Activated T-helper 1 cell treated with anti-CD3 and anti-CD28 coated beads, Interleukin-2, amount 50 U/mL, for 16 hours (primary cell): ENCODE measurements at places on chromosomes 2 and 18.

- DNase-seq: no peak
Measured at GRCh38 chr18:73638709-73639108, 508.9 kb downstream of the FBXO15 start.

- no peak for DNase-seq
Measured at GRCh38 chr18:42854558-42854957, 260.9 kb downstream of the RIT2 start.

GRCh38 chr2:241317391-241317790 lies 1.7 kb downstream of the SEPTIN2 start:
- DNase-seq: no peak

GRCh38 chr2:181164699-181165098 lies 184.3 kb downstream of the UBE2E3 start:
- DNase-seq: no peak

- DNase-seq: no peak
Measured at GRCh38 chr2:218161644-218162043, 5.1 kb downstream of the CXCR1 start.

DNA sequence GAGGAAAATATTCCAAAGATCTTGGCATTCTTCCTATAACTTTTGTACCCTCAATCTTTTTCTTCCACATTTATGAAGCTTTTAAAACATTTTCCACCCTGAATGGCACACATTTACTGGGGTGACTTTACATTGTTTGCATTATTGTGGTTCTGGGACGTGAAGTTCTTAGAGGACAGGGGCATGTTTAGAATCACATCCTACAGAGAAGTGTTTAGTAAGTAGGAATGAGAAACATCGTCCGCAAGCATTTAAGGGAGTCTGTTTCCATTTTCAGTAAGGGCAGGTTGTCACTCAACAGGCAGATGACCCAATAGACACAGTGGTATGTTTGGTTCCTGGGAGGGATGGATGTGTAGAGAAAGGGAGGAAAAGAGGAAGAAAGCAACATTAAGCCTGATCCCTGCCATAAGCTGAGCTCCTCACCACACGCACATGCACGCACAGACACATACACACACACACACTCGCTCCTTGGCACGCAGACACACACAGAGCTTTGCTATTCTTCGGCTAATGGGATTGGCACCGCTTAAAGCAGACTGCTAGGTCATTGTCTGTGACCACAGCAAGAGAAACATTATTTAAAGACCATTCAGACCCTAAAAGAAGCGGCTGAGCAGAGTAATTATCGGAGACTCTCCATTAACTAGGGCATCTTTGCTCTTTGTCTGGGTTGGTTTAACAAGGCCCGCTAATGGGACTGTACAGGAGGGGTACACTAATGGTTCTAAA lies 14.2 kb upstream of the PLEKHM3 start:
- DNase-seq: no peak

DNA sequence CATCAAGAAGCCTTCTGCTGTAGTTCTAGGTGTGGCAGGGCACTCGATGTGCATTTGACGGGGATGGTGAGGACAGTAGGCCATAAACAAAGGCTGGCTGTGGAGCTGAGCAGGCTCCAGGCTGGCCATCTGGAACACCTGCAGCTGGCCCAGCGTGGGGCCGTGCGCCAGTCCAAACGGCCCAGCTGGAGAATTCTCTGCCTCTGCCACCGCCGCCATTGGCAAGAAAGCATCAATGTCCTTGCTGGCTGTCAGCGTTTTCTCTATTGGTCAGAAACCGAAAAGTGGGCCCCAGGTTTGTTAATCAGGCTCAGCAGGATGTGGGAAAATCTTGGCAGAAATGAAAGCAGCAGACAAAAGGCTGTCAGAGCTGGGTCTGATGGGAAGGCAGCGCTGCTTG lies 24.0 kb upstream of the CTIF start:
- no peak for DNase-seq

- DNase-seq: no peak
Measured at GRCh38 chr18:35076135-35076924, 35.1 kb downstream of the MAPRE2 start.

DNA sequence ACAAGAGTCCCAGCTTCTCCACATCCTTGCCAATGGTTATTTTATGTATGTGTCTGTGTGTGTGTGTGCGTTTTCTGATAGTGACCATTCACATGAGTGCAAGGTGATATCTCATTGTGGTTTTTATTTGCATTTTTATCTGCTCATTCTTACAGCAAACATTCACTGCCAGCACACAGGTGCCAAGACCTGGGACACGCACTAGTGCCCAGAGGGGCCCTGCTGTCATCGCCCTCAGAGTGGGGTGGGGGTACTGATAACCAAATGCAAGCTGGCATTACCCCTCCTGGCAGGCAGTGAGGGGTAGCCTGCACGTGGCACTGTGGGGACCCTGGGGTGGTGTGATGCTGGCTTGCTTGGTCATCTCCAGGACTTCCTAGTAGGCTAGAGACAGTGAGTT lies 285.4 kb downstream of the LPIN1 start:
- no peak for DNase-seq

- DNase-seq: no peak
Measured at GRCh38 chr2:224893848-224894247, 148.4 kb downstream of the DOCK10 start.

DNA sequence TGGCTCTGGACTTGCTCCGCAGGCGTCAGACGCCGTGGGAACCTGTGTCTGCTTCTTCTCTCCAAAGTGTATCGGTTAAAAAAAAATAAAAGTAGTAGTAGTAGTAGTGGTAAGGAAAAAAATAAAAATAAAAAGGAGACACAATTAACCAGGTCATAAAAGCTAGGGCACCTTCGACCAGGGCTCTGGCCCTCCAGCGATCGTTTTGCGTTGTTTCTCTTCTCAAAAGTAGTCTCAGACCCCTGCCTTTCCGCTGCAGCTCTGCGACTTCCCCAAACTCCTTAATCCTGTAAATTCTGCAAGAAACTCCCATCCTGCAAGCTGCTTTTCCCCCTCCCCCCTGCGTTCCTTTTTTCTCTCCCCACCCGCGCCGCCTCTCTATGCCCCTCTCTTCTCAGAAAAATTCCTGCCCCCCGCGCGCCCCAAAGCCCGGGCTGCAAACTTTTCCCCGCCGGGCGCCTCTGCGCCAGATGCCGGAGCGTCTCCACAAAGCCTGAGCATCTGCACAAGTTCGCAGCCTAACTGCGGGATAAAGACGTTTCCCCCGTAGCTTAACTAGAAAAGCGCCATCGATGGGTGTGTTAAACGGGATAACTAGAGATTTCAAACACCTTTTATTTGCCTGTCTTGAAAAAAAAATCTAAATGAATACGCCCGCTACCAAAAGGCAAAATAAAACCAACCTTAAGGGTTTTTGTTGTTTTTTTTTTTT lies 1.8 kb upstream of the SALL3 start:
- no peak for DNase-seq

- no peak for DNase-seq
Measured at GRCh38 chr2:188285774-188286173, 5.9 kb upstream of the GULP1 start.

DNA sequence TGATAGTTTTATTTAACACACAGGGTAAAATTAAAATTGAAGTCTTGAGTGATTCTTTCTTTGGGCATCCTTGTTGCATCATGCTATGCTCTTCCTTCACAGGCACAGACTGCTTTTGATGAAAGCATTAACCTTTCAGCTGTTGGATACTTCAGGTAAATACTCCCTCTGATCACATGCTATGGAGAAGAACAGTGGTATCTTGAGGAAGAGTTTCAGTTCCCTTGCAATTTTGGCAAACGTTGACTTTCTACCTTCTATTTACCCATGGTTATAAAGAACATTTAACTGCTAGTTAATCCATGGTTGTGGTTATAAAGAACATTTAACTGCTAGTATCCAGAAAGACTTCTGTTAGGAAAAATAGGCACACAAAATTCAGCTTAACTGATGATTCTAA lies 75.7 kb downstream of the AOX1 start:
- DNase-seq: no peak

GRCh38 chr2:240650254-240650965 lies 25.1 kb downstream of the GPR35 start:
- no peak for DNase-seq

DNA sequence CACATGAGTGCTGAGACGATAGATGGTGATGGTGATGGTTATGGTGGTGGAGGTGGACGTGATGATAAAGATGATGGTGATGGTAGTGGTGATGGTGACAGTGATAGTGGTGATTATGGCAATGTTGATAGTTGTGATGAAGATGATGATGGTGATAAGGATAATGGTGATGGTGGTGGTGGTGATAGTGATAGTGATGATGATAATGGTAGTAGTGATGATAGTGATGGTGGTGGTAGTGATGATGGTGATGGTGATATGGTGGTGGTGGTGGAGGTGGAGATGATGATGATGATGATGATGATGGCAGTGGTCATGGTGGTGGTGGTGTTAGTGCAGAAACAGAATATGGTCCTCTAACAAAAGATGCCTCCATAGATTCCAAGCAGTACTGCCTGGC lies 10.3 kb downstream of the ANTXR1 start:
- no peak for DNase-seq

- DNase-seq: no peak
Measured at GRCh38 chr2:189574793-189575475, 5.7 kb downstream of the SLC40A1 start.

DNA sequence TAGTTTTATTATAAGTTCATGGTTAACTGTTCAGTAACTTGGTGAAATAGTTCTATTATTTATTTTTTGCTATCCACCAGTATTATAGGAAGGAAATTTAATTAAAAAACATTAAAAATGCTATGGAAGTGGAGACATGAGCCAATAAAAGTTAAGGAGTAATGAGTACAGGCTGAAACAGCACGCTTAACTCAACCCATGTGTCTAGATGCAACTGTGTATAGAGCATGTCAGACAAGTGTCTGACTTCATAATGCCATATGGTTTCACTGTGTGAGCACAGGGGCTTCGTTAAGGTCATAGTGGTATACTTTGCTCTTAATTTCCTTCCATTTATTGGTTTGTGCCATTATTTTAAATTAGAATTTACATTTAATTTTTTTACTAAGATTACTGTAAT lies 566.8 kb upstream of the NRP2 start:
- DNase-seq: no peak

DNA sequence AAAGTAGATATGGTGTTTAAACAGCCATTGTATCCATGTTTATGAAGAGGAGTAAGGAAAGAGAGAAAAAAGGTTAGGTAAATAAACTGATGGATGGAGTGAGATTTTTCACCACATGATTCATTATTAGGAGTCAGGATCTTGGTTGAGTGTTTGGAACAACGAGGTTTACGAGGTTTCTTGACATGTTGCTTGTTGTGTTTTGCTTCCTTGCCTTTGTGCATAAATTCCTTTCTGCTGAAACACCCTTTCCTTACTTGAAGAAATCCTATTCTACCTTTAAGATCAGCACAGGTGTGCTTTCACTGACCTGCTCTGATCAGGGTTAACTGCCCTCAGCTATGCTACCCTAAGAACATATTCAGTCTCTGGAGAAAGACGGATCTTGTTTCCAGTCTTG lies 66.6 kb downstream of the EFEMP1 start:
- DNase-seq: no peak

GRCh38 chr2:234366891-234367290 lies 130.0 kb downstream of the ARL4C start:
- DNase-seq: no peak

DNA sequence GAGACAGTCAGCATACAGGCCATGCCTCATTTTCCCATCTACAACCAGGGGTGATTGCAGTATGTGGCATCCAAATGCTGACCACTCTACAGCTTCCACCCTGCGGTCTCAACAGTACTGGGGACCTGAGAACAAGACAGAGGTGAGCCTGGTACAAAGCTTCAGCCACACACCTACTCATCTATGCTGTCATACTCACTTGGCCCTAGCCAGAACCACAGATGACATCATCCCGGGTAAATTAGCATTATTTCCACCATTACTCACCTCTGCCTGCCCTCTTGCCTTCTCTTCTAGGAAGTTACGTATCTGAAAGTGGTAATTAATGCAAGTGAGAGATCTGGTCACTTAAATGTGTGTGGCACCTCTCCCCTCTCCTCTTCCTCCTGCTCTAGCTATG lies 208.2 kb upstream of the ARL4C start:
- no peak for DNase-seq

- no peak for DNase-seq
Measured at GRCh38 chr18:59470561-59471121, 111.6 kb upstream of the LMAN1 start.

- DNase-seq: no peak
Measured at GRCh38 chr18:43420950-43421349, 143.7 kb upstream of the SYT4 start.

- DNase-seq: no peak
Measured at GRCh38 chr2:240320204-240320993, 115.1 kb upstream of the GPC1 start.

- DNase-seq: no peak
Measured at GRCh38 chr2:40256649-40257048, 195.2 kb downstream of the SLC8A1 start.

DNA sequence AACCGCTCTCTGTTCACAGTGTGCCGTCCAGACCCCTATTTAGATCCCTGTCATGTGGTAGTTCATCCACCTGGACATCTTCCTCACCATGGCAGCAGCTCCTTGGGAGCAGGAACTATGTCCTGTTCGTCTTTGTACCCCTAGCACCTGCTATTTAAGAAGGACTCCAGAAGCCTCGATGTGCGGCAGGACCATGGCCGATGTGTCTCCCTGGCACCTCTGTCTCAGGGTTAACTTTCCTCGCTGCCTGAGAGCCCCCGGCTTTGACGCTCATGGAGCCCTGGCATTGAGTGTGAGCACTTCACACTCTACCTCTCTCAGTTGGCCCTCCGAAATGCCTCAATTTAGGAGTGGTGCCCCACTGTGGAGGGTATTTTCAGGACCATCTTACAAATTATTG lies 152.0 kb downstream of the FAM210A start:
- DNase-seq: no peak

- DNase-seq: no peak
Measured at GRCh38 chr2:121519732-121520640, 10.7 kb upstream of the RNU4ATAC start.

DNA sequence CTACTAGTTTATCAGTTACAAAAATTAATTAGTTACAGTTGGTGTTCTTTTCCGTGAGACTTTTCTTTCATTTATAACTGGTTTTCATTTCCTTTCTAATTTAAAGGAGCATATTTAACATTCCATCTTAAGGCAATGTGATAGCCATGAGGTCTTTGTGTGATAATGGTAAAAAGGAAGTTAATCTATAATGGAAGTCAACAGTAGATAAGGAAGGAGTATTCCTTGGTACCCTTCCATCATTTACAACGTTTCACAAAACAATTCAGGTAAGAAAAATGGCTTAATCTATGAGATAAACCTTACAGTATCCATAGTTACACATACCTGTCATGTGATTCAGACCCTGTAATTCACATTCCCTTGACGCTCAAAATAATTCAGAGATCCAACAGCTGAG lies 525.4 kb upstream of the VWC2L start:
- DNase-seq: no peak

DNA sequence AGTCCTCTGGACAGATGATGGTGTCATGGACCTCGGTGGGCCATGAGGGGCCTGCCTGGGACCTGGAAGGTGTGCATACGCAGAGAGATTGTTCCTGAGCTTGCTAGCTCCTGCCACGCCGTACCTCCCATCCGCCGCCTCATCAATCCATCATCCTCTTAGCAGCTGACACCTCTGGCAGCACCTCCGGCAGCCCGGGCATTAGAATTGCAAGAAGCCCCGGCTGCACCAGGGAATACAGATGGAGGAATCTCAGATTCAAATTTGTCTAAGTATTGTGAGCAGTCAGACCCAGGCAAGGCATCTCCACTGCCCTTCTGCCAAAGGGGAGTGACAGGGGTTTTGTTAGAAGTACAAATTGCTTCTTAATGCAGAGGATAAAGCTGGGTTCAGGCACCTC lies 4.5 kb downstream of the C1QL2 start:
- no peak for DNase-seq
